ENCODE measurements at places on chromosomes 4 and X.

DNA sequence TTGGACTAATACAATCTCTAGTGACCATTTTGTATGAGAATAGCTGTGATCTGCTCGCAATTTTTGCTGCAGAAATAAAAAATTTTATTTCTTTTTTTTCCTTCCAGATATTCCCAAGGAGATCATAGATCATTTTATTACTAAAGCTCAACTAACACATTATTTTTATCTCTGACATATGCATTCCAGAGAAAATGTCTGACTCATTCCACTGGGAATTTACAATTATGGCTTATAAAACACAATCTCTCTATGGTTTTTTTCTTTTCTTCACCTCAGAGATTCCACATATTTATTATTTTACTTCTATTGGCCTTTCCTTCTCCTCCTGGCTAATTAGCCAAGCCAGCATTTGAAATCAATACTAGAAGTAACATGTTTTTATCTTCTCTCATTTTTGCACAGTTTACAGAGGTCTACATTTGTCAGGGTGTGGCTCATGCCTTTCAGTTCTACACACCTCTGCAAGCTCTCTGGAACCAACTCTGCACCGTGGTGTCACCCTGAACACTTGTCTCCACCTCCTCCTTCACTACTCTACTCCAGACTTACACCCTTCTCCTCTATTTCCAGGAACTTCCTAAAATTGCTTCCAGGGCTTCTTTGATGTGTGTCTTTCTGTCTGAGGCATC, 59.8 kb upstream of the GPM6A start:
- no peak for DNase-seq

DNA sequence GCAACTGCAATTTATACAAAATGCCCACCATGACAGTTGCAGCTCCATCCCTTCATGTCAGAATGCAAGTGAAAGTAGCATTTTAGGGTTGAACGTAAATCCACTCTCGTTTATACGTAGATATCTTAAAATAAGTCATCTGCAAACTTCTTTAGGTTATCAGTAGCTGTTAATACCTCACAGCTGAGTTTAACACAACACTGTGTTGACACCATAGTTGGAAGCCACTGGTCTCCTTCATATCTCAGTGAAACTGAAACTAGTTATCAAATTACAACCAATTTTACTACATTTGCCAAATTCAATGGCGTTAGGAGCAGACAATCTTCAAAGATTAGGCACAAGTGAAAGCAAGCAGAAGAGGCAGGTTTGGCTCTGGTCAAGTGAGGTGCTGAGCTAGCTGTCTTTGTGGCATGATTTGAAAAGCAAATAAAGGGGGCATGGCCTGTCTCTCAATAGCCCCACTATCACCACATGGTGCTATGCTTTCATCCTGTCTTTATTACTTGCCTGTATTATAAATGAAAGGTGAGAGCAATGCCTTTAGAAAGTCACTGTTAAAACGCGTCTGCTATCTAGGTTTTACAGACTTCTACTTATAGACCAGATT, 12.3 kb downstream of the PPP3CA start:
- no peak for DNase-seq

DNA sequence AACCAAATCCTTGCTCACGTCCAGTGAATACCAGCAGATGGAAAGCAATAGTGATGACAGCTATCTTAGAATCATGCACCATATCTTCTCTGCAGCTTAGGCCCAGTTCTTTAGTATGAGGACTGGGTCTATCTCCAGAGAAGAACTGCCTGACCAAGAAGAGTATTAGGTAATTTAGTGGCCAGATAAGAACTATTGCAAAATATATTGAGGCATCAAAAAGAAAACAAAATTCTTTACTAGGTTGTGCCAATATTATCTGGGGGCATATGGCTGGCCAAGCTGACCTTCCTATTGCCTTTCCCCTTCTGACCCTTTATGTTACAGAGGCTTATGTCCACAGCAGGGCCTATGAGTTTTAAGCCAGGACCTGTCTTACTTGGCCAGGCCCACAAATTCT, 91.2 kb downstream of the RLIM start:
- DNase-seq = no peak

DNA sequence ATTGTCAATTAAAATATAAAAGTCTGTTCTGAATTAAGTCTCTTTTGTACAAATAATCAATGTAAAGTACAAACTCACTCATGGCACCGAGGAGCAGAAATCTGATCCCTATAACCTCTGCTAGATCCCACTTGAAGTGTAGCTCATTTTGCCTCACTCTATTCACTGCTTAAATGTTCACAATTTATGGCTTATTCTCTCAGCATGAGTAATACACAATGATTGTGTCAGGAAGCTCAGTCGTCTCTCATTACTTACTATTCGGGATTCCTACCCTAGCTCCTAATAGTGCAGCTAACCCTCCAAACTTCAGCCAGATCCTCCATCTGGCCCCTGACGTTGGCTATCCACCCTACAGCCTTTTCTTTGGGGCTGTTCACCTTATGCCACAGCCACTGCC, 4.7 kb upstream of the AMMECR1 start:
- DNase-seq = no peak

- no peak for DNase-seq
These were observed 17.1 kb downstream of the RNF4 start for GRCh38 chr4:2485956-2486355.

- no peak for DNase-seq
These were observed 14.8 kb downstream of the ANK2 start for GRCh38 chr4:113064244-113064643.

Measured in cerebellar nuclear complex (tissue), 1 donor.